Stimulated activated CD8-positive, alpha-beta memory T cell treated with anti-CD3 and anti-CD28 coated beads, Interleukin-4, amount 100 ng/mL, for 4 hours (primary cell): ENCODE measurements at places on chromosomes 1 and 21.

- DNase-seq: no peak
Measured at GRCh38 chr21:16797540-16797939, 715.3 kb upstream of the CXADR start.

GRCh38 chr1:58592522-58593134 lies 15.6 kb upstream of the TACSTD2 start:
- DNase-seq: no peak

DNA sequence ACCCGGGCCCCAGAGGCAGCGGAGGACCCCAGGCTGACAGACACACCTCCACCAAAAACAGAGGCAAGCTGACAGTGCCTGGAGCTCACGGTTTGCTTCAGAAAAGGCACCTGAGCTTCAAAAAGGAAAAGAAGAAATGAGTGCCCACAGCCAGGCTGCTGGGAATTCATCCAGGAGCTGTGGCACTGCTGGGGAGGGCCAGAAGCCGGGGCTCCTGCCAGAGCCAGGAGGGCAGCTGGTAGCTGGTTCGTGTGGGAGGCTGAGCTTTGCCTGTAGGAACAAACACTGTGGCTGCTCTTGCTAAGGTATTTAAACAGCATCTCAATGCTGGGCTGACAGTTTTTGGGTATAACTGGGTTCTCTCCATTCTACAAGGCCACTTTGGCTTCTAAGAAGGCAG lies 19.5 kb downstream of the KCNJ6 start:
- DNase-seq: no peak

- DNase-seq: no peak
Measured at GRCh38 chr1:99784143-99784542, 17.7 kb upstream of the FRRS1 start.

- DNase-seq: no peak
Measured at GRCh38 chr21:42771503-42771805, 107.9 kb downstream of the WDR4 start.

DNA sequence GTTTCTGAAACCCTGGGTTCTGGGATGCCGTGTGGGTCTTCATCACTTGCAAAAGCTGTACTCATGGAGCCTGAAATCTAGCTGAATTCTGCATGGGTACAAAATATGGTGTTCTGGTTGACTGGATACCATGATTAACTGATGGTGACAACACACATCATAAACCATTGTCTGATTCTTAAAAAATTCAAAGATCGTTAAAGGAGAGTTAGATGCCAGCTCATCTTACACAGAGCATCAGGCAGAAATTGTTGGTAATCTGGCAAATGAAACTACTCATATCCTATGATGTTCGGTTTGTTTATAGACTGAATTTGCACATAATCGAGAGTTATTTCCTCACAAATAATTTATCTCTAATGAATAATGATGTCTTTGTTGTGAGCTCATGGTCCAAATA lies 218.1 kb upstream of the PKN2 start:
- no peak for DNase-seq

DNA sequence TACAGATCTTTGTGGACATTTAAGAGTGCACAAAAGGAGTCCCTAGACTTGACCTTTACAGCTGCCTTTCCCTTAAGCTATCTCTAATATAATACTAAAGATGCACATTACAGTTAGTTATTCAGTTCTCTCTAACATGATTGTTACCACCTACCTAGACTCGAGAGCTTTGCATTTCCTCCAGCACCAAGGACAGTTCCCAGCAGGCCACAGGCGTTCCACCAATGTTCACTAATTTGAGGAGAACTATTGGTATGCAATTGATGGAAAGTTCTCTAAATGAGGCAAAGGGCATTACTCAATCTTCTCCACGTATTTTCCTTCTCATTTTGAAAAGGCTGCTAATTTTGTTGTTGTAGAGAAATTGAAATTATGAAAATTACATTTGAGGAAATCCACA lies 5.4 kb upstream of the NTNG1 start:
- no peak for DNase-seq

- no peak for DNase-seq
Measured at GRCh38 chr21:34510148-34511142, 1.6 kb downstream of the KCNE1 start.
